Activated T-helper 1 cell treated with anti-CD3 and anti-CD28 coated beads, Interleukin-2, amount 50 U/mL, for 16 hours (primary cell): ENCODE measurements at places on chromosomes 7 and 10.

- DNase-seq, result no peak
Measured at GRCh38 chr7:38975944-38976392, 1.7 kb upstream of the POU6F2 start.

- DNase-seq, result no peak
Measured at GRCh38 chr7:26153823-26154783, 2.1 kb downstream of the NFE2L3 start.

GRCh38 chr7:155987681-155988235 lies 175.5 kb upstream of the SHH start:
- DNase-seq, result no peak

DNA sequence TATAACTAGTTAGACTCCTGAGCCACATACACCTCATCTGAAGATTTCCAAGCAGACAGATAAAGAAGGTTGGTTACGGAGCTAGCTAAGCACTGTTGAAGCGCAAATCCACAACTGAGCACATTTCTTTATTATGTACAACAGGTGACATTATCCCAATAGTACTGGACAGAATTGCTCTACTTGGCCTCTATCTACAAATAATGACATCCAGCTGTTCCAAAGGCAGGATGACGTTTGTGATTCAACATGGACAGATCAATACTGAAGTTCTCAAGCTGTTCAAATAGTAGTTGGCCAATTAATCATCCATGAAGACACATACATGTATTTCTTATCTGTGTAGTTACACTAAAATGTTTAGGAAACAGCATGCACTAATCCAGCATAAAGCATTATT lies 101.0 kb downstream of the UBE2H start:
- DNase-seq, result no peak

DNA sequence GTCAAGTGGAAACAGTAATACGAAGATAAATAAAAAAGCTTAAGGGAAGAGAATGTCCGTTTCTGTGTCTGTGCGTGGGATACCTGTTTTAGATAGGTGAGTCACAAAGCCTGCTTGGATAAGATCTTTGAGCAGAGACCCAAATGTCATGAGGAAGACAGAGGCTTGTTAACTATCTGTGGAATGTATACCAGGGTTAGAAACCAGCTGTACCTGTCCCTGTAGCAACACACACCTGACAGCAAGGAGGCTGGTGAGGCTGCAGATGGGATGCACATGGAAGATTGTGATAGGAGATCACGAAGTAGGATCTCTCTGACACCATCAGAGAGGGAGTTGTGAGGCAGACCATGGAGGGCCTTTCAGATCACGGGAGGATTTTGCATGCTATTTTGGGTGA lies 105.3 kb downstream of the ARHGAP21 start:
- no peak for DNase-seq

- no peak for DNase-seq
Measured at GRCh38 chr7:15947754-15948153, 261.3 kb upstream of the MEOX2 start.

GRCh38 chr7:115122388-115122787 lies 200.5 kb downstream of the MDFIC start:
- no peak for DNase-seq

- DNase-seq, result no peak
Measured at GRCh38 chr10:113980408-113981087, 63.1 kb upstream of the ADRB1 start.

- no peak for DNase-seq
Measured at GRCh38 chr10:3516234-3516922, 268.6 kb downstream of the KLF6 start.

- DNase-seq, result no peak
Measured at GRCh38 chr10:110105873-110106272, 98.1 kb downstream of the ADD3 start.

GRCh38 chr10:71584902-71585563 lies 134.5 kb downstream of the C10orf105 start:
- no peak for DNase-seq

GRCh38 chr10:110337906-110338305 lies 33.2 kb upstream of the SMNDC1 start:
- no peak for DNase-seq

DNA sequence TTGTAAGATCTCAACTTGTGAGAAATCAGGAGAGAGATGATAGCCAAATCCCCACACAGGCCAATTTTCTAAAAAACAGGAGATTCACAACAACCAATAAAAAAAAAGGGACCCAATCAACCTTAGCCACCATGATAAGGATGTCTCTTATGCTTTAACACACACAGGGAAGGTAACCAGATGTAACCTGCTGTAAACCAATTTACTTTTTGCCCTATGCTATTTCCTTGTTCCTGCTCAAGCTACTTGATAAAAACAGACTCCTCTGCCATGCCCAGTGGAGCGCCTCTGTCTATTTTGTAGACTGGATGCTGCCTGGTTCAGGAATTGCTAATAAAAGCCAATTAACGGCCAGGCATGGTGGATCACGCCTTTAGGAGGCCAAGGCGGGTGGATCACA lies 123.5 kb upstream of the NPVF start:
- no peak for DNase-seq

GRCh38 chr10:18044976-18045720 lies 93.4 kb downstream of the SLC39A12 start:
- no peak for DNase-seq

DNA sequence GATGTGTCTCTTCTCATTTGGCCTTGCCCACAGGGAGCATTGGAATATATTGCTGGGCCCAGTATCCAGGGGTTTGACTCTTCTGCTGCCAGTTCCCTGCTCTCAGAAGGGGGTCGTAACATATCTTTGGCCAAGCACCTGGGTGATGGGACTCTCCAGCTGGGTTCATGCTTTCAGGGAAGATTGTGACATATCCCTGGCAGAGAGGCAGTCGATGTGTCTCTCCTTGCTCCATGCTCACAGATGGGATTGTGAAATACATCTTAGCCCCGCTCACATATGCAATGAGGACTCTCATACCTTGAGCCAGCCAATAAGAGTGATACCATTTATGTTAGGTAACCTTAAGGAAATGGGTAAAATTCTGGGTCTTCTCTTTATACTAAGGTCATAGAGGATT lies 39.2 kb upstream of the ZNF680 start:
- no peak for DNase-seq

- DNase-seq, result no peak
Measured at GRCh38 chr7:90216080-90216674, 4.6 kb downstream of the STEAP2 start.

DNA sequence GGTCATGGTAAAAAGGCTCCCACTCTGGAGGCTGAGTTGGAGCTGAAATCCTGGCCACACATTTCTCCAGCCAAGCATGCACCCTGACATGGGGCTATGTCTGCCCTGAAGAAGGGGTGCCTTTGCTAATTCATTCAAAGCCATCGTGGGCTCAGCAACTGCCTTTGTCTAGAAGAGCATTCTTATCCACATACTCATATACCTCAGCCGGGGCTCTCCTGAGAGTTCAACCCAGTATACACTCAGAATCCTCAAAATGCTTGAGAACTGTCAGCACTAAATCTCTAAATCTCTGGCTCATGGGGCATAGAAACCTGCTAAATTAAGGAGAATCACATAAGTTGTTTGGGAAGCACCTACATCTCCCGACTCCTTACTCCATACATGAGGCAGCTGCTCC lies 89.3 kb downstream of the MRPL32 start:
- no peak for DNase-seq

DNA sequence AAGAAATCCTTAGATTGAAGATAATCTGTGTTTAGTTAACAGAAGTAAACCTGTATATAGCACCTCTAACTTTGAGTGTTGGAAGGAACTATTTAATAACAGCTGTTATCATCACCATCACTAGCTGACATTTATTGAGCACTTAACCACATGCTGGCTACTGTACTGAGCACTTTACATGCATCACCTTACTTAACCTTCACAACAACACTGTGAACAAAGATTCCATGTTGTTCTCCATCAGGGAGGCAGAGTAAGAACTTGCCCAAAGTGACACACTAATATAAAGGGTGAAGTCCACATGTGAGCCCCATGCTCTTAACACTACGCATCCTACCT lies 182.2 kb downstream of the ST7 start:
- DNase-seq, result no peak

GRCh38 chr7:34622771-34623250 lies 35.2 kb upstream of the NPSR1 start:
- no peak for DNase-seq

GRCh38 chr10:132890301-132890700 lies 52.1 kb downstream of the CFAP46 start:
- DNase-seq, result no peak

DNA sequence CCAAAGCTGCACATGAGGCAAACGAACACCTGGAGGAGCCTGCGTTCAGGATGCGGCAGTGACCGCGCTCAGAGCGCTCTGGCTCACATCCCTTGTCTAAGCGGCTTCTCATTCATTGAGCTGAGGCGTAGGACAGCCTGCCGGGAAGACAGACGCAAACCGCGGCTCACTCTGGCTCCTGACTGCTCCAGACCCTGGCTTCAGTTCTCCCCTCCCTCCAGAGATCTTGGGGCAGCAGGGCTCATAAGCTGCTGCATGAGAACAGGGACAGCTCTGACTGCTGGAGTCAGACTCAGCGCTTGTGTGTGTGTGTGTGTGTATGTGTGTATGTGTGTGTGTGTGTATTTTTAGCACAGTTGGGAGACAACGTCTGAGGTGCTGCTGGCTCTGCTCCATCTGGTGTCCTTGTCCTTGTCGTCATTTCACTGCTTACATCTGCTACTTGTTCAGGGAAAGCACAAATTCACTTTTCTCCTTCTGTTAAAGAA lies 15.8 kb upstream of the LYZL2 start:
- no peak for DNase-seq

DNA sequence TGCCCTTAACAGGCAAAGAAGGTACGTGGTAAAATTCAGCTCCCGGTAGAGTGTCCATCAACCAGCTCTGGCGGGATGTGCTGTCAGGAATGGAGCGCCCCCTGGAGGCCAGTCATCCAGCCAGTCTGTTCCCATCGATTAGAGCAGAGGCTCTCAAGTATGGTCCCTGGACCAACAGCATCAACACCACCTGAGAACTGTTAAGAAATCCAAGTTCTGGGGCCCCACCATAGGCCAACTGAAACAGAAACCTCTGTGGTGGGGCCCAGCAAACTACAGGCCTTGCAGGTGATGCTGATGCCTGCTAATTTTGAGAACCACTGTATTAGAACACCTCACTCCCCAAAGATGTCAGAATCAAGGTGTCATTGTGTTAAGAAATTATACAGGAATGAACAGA lies 109.2 kb downstream of the DPY19L1 start:
- DNase-seq, result peak; percentile 13

- no peak for DNase-seq
Measured at GRCh38 chr7:105776068-105776790, 100.2 kb downstream of the ATXN7L1 start.

- no peak for DNase-seq
Measured at GRCh38 chr10:63760708-63761047, 239.5 kb downstream of the REEP3 start.

DNA sequence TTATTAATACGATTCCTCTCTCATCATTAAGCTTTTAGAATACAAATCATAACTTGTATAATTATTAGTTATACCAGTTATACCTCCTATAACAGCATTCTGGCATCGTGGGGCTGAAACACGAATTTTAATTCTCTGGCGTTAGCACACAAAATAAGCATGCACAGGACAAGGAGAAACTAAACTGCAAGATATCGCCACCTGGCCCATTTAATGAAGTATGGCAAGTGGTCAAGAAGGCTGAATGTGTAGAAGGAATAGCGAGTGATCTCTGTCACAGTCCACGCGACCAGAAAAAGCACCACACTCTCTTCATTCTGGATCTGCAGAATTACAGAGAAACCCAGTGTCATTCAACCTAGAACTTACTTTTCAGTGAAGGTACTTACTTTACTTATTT lies 18.1 kb downstream of the HACD1 start:
- no peak for DNase-seq

DNA sequence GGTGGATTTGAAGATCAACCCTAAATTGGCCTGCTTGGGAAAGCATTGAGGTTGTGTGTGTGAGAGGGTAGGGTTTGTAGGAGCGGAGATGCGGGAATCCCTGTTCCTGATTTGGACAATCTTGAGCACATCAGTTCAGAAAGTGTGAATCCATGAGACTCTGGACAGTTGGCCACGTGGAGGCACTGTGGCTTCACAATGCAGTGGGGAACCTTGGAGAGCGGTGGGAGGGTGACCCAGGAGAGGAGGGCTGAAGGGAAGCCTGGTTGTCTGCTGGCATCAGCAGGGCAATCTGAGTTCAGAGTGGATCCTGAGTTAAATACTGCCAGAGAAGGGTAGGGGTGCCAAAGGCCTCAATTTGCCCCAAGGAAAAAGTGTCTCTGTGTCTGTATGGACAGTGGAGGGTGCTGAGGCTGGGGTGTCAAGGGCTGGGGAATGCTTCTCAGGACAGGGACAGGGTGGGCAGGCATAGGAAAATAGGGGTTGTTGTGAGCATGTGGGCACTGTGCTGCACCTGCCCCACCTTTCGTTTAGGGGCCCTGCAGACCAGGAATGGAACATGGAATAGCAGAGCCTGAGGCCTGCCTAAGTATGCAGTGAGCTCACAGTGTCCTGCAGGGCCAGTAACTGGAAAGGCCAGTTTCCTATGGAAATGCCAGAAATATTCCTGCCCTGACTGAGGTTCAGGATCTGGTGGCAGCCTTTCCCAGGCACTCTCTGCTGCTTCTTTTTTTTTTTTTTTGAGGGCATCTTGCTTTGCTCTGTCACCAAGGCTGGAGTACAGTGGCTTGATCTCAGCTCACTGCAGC lies 162.9 kb upstream of the PRSS58 start:
- DNase-seq, result no peak

DNA sequence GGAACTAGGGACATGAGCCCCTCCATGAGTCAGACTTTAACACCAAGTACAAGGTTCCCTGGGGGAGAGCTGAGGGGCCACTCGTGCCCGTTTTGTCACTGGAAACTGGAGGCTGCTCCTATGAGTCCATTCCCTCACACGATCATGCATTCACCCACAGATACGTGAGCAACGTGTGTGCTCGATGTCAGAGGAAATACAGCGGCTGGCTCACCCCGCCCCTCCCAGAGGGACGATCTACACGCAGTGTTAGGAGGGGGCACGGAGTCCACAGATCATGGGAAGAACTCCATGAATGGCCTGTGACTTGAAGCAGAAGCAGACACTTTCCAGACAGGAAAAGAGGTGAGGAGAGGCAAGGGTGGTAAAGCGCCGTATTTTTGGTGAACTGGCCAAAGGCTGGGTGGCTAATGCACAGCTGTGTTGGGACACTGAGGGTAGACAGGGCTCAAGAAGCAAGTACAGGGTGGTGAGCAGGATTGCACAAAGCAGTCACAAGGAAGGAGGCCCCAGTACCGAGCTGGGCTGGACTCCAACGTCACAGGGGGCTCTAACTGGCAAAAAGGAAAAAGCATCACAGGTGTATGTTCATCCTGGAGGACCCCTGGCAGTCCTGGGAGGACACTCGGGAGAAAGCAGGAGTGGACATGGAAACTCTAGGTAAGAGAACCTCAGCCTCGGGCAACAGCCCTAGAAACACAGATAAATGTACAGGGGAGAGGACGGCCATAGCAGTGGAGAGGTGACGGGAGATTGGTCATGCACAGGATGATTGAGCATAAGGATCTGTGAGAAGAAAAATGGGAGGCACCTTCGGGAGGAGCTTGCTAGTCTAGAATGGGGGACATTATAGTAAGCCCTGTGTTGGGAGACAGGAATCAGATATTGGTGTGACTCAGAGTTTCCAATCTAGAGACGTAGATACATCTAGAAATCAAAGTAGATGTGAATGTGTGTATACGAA lies 41.2 kb downstream of the TNS3 start:
- no peak for DNase-seq

- DNase-seq, result no peak
Measured at GRCh38 chr7:101535351-101535751, 93.7 kb downstream of the MYL10 start.

- no peak for DNase-seq
Measured at GRCh38 chr10:97546456-97547270, 25.9 kb upstream of the ANKRD2 start.

GRCh38 chr10:115167751-115168150 lies 74.6 kb downstream of the ATRNL1 start:
- DNase-seq, result no peak
